IMR-90 (cell line): ENCODE measurements at places on chromosomes 3 and 15. TPM values are rescaled to one million over a fixed set of nuclear protein-coding genes. Genes with fewer than 3 reads are reported as not detected.
A peak's percentile ranks its signal among the peaks of the same experiment; 100 is the strongest.

ACKR4 gene
- 0.18 TPM in 1 of 2 replicates, not detected in the other for total RNA-seq

DNA sequence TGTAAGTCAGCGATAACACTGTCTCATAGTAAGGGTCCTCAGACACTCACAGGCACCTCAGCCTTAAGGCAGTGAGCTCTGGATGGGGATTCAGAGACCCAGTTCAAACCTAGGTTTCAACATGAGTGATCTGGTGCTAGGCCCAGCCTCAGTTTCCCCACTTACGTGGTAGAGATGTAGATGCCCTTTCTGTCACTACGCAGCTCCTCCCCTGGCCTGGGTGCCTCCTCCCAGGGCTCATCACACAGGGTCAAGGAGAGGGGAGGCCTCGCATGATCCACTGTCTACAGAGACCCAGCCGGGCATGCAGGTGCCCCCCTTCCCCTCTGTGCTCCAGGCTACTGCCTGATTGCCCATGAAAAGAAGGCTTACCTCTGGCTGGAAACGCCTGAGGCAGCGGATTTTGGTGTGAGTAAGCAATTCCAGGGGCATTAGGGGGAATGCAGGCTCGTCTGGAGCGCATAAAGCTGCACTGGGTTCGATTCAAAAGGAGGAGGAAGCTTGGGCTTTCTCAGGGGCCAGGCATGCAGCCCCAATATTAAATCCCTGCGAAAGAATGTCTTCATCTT lies 69.8 kb upstream of the ANKRD34C start:
- no peak for DNase-seq

- DNase-seq, result no peak
Observed at GRCh38 chr3:50441424-50442217, 61.8 kb downstream of the CACNA2D2 start.

DNA sequence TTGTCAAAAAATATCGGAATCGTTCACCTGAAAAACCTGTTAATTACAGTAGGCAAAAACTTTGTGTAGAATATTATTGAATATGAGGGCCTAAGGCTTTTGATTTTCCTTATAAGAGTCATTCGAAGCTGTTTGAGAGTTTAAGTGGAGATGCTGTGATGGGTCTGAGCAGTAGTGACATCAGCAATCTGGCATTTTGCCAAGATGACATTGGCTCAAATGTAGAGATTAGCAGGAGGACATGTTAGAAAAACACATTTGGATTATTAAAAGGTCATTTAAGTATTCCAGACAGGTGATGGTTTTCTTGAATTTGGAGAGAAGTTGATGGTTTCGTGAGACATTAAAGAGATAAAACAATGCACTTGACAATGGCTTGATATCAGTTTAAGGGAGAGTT lies 12.9 kb downstream of the OR5AC2 start:
- DNase-seq, result no peak

DNA sequence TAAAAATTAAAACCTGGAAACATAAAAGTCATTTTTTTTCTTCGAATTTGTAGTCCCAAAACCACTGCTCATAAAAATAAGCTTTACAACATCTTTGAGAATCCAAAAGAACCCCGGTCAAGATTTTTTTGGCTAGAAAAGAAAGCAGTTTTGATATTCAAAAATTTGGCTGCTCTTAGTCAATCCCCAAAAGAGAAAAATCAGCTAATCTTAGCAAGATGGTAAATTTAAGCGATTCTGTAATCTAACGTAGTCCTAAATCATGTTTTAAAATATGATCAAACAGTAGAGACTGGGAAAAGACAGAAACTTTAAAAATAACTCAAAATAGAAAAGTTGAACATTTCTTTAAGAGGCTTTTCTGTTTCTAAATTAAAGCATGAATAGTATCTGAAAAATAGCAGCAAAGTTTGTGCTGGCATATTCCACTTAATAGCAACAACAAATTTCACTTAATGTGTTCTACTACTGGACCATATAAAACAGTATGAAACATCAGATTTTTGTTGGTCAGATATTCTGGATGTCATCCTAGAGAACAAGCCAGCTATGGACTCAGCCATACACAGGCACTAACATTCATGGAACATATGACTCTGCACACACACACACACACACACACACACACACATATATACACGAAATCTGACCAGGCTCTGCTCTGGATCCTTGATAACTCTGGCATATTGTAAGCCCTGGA lies 19.1 kb upstream of the NR2F2 start:
- DNase-seq, result no peak

CDAN1 gene
- total RNA-seq, result 4.7 TPM in 2 replicates

DNA sequence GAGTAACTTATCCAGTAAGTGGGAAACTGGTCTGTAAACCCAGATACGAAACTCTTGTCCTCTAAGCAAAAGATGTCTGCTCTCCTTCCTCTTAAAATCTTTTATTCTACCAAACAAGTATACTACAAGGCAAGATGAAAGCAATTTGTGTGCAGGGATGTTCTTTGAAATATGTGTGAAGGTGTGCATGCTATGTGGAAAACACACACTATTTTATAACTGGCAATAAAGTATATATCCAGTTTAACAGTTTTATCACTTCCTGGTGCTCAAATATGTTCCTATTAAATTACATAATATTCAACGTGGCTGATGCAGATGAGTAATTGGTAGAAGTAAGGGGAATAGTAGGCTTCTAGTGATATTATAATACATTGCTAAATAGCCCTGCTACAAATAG lies 566.5 kb downstream of the ROBO2 start:
- DNase-seq, result no peak

KNL1 gene
- total RNA-seq, result 25.1 and 32.5 TPM in 2 replicates

SYNPR gene
- not detected in 2 replicates for total RNA-seq

- no peak for DNase-seq
Observed at GRCh38 chr3:41352510-41352909, 153.2 kb downstream of the CTNNB1 start.

DNA sequence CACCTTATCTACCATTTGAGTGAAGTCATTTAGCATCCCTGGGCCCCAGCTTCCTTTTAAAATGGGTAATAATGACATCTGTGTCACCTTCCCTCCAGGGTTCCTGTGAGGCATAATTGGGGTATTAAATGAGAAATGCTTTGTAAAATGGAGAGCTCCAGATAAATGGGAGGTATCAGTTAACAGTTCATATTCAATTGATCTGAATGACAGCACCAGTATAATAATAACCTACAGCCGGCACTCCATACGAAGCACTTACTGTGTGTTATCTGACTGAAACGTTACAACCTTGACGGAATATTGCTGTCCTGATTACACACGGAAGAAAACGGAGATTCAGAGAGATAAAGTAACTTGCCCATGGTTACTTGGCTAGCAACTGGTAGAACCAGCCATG lies 53.6 kb downstream of the BHLHE40 start:
- DNase-seq, result no peak

GJD2 gene
- not detected in 2 replicates for total RNA-seq

DNA sequence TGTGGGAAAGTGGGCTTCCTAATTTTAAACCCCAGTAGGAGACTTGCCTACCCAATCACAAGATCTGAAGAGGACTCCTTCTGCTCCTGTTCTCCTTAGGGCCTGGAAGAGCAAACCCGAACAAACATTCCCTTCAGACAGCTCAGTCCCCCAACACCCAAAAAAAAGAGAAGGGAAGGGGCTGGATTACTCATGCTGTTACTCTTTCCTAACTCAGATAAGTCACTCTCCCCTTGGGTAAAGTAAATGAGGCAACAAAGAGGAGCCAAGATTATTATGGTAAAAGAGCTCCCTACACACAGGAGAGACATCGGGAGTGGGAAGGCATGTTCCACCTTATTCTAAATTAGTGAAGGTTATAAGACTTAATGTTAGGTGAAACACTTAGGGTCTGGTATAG lies 18.1 kb upstream of the LEKR1 start:
- peak; percentile 55 for DNase-seq

- DNase-seq, result peak; percentile 33
Observed at GRCh38 chr3:9957214-9957613, 5.0 kb upstream of the PRRT3 start.
